Substantia nigra (tissue), 51 donors: ENCODE measurements at places on chromosomes 7 and 10.

DNA sequence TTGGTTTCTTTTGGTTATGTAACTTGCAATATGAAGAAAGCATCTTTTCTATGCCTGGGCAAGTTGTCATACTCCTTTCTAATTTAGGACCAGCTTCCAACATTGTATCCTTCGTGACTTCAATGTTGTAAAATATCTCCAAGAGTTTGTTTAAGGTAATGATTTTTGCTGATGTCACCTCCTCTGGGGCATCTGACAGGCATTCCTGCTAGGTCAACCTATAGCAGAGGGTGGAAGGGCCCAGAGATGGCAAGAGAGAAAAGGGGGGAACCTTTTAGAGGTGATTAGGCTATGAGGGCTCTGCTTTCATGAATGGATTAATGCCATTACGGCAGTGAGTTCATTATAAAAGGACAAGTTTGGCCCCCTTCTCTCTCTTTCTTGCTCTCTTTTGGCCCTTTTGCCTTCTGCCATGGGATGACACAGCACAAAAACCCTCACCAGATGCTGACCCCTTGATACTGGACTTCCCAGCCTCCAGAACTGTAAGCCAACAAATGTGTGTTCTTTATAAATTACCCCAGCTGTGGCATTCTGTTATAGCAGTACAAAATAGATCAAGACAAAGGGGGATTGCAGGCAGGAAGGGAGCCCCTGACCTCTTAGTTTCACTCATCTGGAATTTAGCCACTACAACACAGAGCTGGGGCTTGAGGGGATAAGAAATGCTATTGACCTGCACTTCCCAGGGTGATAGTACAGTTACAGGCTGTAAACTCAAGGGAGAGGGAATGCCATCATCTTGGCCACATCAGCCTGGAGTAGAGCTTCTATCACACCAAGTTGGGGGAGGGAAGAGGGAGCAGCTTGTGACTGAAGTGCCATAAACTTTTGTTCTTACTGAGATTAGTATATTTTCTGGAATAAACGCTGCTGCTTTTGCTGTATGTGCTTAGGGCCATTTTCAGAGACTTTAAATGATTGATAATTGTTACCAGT lies 195.9 kb downstream of the CFTR start:
- no peak for DNase-seq

GRCh38 chr7:107712896-107713295 lies 31.0 kb upstream of the CBLL1 start:
- DNase-seq: no peak

- DNase-seq: no peak
Observed at GRCh38 chr10:104103956-104104355, 18.0 kb upstream of the SFR1 start.

DNA sequence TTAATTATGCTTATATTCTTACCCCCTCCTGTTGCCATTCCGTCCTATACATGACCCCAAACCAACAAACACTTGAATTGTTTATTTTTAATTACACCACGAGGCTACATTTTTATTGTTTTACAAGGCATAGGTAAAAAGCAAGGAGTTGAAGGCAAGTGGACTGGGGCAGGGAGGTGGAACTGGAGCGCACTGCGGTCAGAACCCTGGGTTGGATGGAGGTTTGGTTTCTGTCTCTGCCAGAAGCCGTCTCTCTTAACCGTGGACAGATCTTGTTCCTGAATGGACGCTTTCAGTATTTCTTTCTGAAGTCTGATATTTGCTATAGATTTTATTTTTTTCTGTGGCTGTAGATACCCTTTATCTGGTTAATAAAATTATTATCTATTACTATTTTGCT lies 19.9 kb upstream of the IGFBP3 start:
- no peak for DNase-seq

- no peak for DNase-seq
Observed at GRCh38 chr10:102157224-102157623, 5.0 kb downstream of the NOLC1 start.

DNA sequence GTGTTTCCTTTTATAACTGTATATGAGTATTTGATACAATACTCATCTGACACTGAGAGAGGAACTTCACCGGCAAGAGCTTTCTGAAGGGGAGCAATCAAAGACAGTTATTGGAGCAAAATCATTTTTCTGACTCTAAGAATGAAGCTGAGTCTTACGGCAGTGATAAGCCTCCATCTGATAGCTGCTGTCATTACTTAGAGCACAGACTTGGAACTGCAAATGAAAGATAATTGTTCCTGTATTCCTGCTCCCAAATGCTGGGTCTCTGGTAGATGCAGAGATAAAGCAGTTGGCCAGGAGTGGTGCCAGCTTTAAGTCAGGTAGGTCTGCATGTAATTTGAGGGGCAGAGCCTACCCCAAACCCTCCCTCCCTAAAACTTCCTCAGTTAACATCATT lies 2.3 kb upstream of the PALS2 start:
- DNase-seq: no peak

DNA sequence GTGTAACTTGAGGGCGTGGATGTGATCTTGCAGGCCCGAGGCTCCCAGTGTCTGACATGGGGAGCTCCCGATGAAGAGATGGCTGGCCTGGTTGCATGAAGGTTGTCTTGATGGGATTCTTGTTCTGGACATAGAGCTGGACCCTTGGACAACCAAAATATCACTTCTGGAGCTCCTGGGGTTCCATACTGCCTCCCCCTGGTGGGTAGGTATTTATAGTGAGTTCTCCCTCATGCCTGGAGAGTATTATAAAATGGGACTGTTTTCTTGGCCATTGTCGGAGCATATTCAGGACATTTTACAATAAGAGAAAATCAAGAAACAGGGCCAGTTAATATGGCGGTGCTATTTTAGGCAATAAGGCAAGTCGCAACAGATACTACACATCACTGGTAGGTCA lies 32.6 kb upstream of the GIMAP8 start:
- no peak for DNase-seq
